ENCODE measurements at places on chromosomes 2 and 18.

GRCh38 chr18:9615280-9615797, 980 bp upstream of the PPP4R1 start:
- no peak for DNase-seq

- DNase-seq: no peak
These were observed 179.0 kb downstream of the LPIN1 start for GRCh38 chr2:11925295-11926066.

DNA sequence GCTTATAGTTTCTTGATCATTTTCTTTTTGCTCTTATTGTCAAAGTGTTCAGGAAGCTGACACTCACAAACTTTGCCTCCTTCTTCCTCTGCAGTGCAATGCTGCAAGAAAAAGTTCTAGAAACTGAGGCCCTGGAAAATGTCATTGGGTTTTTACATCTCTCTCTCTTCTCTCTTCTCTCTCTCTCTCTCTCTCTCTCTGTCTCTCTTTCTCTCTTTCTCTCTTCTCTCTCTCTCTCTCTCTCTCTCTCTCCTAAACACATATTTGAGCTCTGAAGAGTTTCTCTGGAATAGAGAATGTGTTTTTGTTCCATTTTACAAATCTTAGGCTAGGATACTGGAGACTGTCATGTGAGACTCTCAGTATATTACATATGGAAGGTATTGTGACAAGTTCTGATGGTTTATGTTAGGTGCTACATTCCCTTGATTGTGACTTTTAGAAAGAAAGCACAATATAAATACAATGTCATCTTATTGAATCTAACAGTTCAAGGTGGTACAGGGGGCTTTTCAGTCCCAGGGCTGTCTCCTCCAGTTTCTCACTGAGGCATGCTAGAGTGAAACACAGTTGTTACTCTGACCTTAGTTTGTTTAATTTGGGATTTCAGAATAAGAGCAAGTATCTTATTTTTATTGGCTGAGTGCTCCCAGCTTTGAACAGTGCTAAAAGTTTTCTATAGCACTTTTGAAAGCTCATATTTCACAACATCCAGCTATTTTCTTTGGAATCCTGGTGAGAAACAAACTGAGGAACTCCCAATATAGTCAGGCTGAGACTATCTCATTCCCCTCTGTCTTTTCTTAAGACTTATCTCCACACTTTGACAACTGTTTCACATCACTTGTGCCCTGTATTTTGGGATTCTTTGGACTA, 41.4 kb upstream of the EHBP1 start:
- no peak for DNase-seq

DNA sequence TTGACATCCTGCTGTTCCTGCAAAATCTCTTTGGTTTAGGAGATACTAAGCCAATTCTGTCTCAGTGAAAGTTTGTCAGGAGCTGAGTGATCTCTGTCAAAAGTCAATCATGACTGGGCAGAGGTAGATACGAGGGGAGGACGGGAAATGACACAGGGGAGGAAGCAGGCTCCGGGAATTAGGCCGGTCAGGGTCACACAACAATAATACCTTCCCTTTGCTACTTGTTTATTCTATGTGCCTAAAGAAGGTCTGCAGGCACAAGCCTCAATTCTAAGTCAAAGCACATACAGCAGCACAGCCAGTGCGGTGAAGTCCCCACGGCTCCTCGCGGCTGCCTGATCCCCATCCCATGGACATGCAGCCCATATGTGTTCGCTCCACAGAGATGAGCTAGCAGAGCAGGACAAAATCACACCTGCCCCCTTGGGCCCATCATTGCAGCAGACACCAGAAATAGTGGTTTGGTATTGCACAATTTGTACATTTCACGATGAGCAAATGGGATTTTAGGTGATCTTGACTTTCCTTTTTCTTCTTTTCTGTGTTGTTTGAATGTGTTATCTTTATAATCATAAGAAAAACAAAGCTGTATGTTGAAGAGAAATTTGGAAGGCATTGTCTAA, 141.4 kb downstream of the VAPA start:
- no peak for DNase-seq

GRCh38 chr2:66082581-66082980, 352.3 kb upstream of the MEIS1 start:
- DNase-seq: no peak

GRCh38 chr2:778731-779350, 101.6 kb upstream of the TMEM18 start:
- no peak for DNase-seq

DNA sequence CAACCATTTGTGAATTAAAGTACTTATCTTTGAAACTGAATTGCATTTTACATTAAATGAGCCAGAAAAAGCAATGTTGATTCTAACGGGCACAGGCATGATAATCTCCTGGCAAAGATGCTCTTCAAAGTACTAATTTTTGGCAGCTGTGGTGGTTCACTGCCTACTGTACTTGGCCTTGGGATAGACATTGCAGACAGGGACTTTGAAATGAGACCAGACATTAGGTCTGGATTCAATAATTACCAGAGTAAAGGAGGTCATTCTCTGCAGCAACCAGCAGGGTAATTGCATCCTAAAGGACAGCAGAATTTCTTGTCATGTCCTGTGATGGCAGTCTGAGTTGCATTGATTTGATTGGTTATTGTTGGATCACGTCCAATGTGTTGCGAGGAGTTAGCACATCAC, 986.5 kb downstream of the TDRD15 start:
- peak; percentile 94 for DNase-seq
